ENCODE measurements at places on chromosomes 4 and X.

GRCh38 chr4:142292231-142292630 lies 553.9 kb downstream of the INPP4B start:
- no peak for DNase-seq

- peak; percentile 67 for DNase-seq
Observed at GRCh38 chr4:1309261-1310010, 19.7 kb downstream of the MAEA start.

- peak; percentile 72 for DNase-seq
Observed at GRCh38 chr4:80202741-80203553, 5.6 kb downstream of the PRDM8 start.

DNA sequence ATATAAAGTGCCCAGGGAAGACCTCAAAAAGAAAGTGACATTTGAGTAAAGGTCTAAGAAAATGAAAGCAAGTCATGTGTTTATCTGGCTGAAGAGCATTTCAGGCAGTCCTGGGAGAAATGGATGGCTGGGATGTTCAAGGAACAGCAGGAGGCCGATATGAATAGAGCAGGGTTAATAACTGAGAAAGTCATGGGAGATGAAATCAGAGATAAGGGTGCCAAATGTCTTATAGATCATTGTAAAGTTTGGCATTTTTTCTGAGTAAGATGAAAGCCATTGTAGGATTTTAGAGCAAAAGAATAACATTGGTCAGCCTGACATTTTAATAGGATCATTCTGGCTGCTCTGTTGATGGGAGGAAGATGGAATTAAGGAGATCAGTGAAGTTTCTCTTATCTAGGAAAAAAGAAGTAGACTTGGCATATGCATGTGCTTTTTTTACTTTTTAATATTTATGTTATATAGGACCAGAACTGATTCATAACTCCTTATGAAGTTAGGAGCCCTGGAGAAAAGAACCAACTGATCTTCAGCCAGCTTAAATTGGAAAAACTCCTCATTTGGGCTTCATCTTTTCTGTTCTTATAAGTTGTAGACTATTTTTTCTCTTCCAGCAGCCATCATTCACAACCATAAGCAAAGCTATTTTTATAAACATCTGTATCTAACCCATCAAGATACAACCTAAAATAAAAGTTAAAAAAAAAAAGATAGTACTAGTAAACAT lies 18.6 kb downstream of the AIMP1 start:
- no peak for DNase-seq

DNA sequence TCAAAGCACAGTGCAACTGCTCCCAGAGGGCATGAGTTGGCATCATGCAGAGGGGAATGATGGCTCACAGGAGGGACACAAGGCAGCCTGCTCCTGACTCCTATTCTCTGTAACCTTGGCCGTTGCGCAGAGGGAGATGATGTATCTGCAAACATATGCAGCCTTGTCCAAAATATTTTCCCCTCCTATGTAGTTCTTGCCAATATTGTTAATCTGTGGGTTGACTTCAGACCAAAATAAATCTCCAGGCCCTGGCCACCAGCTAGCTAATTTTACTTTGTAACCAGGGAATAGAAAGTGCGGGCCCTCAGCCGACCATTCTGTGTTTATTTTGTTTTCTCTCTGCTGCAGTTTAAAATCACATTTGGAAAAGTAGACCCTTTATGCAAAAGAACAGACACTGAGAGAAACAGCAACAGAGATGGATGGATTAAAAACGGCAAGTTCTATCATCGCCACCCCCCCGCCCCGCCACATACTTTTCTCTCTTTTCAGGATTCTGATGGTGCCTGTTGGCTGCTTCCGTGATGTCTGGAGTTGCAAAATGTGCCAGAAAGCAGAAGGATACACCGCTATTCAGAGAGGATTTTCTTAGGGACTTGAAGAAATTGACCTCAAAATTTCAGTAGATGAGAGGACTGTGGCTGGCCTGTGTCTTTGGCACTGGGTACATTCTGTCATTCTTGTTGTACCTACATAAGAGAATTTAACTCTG lies 185.3 kb upstream of the BCOR start:
- DNase-seq = no peak

DNA sequence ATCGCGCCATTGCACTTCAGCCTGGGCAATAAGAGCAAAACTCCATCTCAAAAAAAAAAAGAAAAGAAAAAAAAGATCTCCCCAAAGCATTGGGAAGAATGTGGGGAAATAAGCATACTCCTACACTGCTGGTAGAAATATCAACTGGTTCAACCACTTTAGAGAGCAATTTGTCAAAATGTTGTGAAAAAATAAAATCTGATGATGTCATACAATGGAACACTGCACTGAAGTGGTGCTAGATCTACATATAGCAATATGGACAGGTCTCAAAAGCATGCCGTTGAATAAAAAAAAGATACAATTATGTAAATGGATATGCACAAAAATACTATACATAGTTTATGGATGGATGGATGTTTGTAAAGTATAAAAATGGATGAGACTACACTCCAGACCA lies 18.3 kb upstream of the HUWE1 start:
- no peak for DNase-seq

DNA sequence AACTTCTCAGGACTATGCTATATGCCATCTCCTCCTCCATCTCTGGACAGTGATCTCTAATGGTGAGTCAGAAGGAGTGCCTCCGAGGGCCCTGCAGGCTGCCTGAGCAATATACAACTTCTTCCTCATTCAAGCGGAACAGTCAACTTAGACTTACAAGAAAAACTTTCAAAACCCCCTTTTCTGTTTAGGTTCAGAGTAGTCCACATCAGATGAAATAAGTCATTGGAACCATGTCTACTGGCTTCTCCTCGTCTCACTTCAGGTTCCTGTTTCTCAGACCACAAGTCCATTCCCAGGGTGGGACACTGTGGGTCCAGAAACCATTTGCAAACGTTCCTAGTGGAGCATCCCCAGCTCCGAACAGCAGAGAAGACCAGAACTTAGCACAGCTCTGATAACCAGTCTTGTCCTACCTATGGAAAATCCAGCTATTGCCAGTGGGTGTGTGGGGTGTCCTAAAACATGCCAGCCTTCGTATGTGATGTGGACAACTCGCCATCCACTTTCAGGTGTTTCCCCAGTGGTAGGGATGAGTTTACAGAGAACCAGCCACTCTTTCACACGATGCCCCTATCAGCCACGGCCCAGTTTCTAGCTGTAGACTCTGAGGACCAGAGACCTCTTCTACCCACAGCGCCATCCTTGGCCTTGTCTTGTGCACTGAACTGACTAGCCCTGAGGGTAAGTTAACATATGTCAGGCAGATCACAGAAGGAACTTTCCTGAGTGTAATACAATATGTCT lies 32.7 kb upstream of the NKRF start:
- no peak for DNase-seq

DNA sequence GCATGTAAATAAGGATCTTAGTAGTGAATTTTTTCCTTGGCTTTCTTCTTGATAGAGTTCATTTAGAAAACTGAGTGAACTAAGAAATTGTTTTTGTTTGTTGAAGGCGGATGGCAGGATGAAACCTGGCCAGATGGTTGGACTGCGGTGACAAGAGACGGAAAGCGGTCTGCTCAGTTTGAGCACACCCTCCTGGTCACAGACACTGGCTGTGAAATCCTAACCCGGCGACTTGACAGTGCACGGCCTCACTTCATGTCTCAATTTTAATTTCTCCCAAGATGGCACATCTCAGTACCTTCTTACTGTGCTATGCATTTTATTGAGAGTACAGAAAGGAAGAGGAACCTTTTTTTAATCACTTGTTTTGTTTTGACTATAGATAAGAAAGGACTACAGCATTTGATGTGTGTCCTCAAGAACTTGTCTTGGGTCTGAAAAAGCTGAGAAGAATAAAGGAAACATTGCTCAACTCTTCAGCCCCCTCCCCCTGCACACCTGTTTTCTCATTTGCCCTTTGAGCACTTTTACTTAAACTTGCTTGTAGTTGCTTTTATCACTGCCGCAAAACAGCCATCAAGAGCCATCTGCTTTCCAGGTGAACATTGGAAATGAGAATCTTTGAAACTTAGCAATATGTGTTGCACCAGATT lies 27.4 kb downstream of the ADH5 start:
- no peak for DNase-seq

DNA sequence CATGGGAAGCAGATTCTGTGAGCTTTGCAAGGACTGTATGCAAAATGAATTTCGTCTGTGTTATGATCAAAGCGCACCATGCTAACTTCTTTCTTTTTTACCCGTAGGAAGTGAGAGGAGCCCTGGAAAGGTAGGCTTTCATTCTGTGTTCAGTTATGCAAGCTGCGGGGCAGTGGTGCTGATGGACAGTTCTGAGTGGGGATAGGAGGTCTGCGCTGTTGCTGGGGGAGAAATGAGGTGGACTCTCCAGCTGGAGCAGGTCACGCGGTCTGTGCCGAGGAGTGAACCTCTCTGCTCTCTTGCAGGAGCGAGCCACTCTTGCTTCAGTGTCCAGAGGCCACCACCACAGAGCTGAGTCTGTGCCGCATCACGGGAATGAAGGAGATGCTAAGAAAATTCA lies 4.5 kb downstream of the TRIML1 start:
- DNase-seq = no peak

GRCh38 chrX:74492720-74493201 lies 71.5 kb downstream of the SLC16A2 start:
- DNase-seq = peak; percentile 38

DNA sequence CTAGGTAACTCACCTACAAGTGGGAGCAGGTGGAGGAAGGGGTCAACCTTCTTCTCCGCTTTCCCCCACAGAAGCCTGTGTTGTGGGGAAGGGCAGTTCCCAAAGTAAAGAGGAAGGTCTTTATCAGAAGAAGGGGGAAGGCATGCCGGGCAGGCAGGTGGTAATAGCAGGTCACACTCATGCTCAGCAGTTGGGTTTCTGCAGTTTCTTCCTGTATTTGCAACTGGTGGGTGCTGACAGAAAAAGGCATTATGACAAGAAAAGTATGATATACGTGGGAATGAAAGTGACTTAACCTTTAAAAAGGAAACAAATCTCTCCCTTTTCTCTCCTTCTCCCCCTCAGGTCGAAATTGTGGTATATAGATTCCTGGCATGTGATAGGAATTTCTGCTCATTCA lies 3.7 kb downstream of the MTMR1 start:
- peak; percentile 24 for DNase-seq
